ENCODE measurements at places on chromosomes 1 and 21. TPM values are rescaled to one million over a fixed set of nuclear protein-coding genes. Genes with fewer than 3 reads are reported as not detected.

The PLEKHO1 gene
- 33.9 TPM for total RNA-seq

The ANKRD34A gene
- 1.7 TPM for total RNA-seq

- DNase-seq: no peak
- H3K4me3 ChIP-seq: no peak overlapping the region
- H3K27me3 ChIP-seq: no peaks in the 10 kb centered on the region
- no peak overlapping the region for H3K27ac ChIP-seq
- H3K4me1 ChIP-seq: no peaks in the 10 kb centered on the region
These were observed 96.5 kb downstream of the USP25 start for GRCh38 chr21:15826147-15826780.

GRCh38 chr1:199629624-199630023, 397.9 kb upstream of the NR5A2 start:
- no peak for DNase-seq
- H3K36me3 ChIP-seq: no peaks in the 10 kb centered on the region
- H3K27ac ChIP-seq: no peak overlapping the region

GRCh38 chr1:85202092-85202863, 1.5 kb upstream of the SYDE2 start:
- no peak for DNase-seq
- no peaks in the 10 kb centered on the region for H3K27me3 ChIP-seq
- H3K36me3 ChIP-seq: no peaks in the 10 kb centered on the region

Data from vagina (tissue), 2 donors.